H1 (cell line): ENCODE measurements at places on chromosomes 11 and 22. TPM values are rescaled to one million over a fixed set of nuclear protein-coding genes. Genes with fewer than 3 reads are reported as not detected.

GRCh38 chr11:19721176-19721575 is 8.5 kb downstream of the NAV2 start:
- no peak for DNase-seq

DNA sequence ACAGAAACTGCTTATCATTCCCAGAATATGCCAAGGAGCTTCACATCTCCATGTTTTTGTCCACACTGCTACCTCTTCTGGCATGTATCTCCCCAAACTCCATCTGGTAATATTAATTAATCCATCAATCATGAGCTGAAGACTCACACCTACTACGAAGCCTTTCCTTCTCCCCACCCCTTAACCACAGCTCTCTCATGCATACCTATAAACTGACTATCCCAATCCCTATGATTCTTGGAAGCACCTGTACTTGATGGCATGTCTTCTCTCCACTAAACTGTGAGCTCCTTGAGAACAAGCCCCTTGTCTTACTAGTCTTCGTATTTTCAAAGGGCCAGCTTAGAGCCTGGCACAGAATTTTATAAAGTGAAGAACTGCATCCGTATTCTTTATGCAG is 47.3 kb downstream of the RELT start:
- no peak for DNase-seq

- DNase-seq = no peak
Observed at GRCh38 chr11:122275508-122275907, 159.5 kb upstream of the BLID start.

DNA sequence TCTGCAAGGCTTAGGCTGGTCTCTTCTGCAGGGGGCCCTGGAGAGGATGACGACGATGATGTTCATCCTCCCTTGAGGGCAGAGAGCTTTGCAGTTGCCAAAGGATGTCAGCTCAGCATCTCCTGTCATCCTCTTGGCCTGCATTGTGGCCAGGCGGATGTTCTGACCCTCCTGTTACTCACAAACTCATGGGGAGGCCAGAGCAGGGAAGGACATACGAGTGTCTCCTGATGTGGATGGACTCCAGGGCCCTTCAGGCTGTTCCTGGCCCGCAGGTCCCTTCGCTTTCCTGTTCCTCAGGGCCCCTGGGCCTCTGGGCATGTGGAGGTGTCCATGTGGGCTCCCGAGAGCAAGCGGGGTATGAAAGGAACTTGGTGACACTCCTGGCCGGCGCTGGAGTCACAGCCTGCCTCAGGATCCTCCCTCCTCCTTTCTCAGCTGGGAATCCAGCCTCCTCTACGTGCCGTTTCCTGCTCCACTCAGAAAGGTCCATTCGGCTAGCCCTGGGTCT is 8.5 kb downstream of the ADORA2A start:
- DNase-seq = no peak

DNA sequence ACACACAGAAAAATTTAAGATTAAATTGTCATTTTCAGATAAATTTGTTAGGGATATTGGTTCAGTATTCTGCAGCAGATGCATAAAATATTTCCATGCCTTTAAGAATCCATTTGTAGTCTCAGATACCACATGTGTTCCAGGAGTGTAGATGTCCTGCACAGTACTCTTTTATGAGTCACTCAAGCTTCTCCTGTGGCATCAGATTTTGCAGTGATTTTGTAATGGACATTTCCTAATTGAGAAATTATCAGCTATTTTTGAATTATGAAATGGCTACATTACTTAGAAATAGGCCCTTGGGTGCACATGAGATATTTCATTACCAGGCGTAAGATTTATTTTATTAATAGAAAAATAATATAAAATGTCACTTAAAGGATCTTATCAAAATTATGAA is 18.9 kb downstream of the MMP3 start:
- no peak for DNase-seq

GRCh38 chr11:34181856-34182405 is 76.5 kb downstream of the NAT10 start:
- DNase-seq = no peak

DNA sequence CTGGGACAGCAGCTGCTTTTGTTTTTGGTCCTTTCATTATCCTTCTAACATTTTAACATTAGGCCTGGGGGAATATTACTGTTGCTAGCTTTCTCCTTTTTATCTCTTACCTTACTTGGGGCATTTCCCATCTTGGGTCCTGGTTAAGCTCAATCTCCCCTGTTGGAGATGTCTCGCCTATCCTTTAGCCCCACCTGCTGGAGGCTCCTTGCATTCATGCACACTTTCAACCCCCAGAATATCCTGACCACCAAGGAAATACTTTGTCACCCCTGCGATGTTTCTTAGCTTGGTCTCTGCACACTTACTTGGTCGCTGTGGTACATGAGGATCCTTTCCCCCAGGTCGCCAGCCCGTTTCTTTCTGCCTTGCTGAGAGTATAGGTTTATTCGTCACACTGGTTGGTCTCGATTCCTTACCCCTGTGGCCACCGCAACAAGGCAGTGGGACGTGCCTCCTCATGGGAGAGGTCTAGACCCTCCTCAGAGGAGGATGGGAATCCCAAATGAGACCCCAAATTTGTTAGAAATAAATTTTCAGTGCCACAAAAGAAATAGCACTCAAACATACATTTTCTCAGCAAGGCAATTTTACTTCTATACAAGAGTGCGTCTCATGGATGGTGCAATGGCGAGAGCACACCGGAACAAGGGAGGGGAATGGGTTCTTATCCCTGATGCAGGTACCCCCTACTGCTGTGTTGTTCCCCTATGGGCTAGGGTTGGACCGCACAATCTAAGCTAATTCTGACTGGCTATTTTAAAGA is 5.4 kb upstream of the TXN2 start:
- DNase-seq = peak; percentile 85

DNA sequence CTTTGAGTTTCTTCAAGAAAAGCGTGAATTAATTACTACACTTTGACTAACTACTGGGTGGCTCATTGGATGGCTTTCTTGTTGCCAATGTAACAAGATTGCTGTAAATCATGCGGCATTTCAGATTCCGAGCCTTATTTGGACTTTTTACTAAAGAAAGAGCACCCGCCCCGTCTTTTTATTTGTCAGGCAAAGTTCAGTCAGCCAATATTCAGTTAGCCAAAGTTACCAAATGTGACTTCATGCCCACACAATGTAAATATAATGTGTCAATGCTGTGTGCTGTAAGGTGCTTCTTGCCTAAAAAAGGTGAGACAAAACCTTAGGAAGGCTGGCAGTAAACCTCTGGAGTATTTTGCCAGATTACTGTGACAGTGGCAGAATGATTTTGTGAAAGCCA is 14.8 kb downstream of the FLI1 start:
- DNase-seq = no peak

GRCh38 chr22:46758867-46759290 is 3.6 kb upstream of the TBC1D22A start:
- DNase-seq = peak; percentile 61

- no peak for DNase-seq
Observed at GRCh38 chr22:37182949-37183245, 5.2 kb downstream of the C1QTNF6 start.

GRCh38 chr11:13661074-13661623 is 7.3 kb upstream of the FAR1 start:
- no peak for DNase-seq

DNA sequence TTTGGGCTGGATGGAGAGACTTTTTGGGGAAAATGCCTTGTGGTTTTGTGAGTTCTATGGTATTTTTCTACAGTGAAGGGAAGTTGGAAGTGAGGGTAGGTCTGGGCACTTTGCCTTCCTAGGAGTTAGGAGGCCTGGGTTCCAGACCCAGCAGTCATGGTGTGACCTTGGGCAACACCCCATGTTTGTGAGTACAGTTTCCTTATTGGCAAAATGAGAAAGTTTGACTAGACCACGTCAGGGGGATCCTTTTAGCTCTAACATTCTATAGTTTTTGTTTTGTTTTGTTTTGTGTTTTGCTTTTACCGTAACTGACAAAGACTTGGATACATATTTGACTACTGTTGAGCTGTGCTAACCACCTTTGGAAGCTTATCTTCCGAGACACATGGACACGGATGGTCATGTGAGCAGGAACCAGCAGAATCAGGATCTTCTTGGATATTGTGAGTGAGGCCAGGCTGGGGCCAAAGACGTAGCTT is 109.0 kb downstream of the PKNOX2 start:
- DNase-seq = no peak

- no peak for DNase-seq
Observed at GRCh38 chr11:107856981-107857517, 1.5 kb downstream of the SLC35F2 start.

DNA sequence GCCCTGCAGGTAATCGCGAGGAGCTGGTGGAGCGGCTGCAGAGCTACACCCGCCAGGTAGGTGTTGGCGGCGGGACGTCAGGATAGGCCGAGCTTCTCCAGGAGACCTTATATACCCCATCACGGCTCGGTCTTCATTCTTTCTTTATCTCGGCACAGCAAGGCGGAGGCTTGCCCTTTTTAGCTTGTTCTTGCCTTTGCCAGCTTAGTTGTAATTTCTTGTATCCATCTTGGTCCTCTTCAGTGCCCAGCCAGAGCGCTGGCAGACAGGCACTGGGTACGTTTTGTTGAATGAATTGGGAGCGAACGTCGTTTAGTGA is 459 bp downstream of the SF3B2 start:
- DNase-seq = no peak

Gene GRAMD1B
- 21.2 and 22.4 TPM in 2 replicates for total RNA-seq

Gene PRSS23
- 5.0 and 5.6 TPM in 2 replicates for total RNA-seq

Gene CNGA4
- total RNA-seq = 0.33 TPM in 1 of 2 replicates, not detected in the other

Gene NLRP14
- total RNA-seq = 0.08 TPM in 1 of 2 replicates, not detected in the other
